HCT116 (cell line): ENCODE measurements at places on chromosomes 13 and 19.

DNA sequence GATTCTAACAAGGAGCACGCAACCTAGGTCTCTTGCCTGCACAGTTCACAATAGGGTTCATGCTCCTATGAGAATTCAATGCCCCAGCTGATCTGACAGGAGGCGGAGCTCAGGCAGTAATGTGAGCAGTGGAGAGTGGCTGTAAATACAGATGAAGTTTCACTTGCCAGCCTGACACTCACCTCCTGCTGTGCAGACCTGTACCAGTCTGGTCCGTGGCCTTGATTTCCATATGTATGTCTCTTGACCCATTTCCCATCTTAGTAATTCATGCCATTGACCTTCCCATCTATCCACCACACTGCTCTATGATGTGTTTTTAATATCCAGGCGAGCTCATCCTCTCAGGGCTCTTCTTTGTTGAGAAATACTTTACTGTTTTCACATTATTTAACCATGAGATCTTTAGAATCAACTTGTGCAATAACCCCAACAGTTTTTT, 95.2 kb downstream of the LRCH1 start:
- DNase-seq = peak; percentile 8

DNA sequence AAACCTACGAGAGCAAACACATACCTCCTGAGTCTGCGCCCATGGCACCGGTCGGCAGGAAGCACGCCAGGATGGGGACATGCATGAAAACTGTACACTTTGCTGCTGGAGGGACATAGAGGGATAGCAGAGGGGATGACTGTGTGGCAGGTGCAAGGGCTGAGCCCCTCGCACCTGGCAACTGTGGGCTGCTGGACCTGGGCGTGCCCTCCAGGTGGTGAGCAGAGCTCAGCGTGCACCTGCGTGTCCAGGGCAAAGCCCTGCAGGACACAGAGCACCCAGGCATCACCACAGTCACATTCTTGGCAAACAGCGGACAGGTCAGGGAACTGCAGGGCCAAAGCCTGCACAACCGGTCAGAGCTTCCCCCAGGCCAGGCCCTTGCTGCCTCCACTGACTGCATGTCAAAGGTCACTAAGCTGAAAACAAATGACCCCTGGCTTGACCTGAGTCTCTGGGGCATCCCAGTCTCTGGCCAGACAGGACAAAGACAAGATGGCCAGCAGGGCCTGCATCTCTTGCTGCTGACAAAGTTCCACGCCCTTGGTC, 9.0 kb upstream of the ISYNA1 start:
- no peak for DNase-seq

DNA sequence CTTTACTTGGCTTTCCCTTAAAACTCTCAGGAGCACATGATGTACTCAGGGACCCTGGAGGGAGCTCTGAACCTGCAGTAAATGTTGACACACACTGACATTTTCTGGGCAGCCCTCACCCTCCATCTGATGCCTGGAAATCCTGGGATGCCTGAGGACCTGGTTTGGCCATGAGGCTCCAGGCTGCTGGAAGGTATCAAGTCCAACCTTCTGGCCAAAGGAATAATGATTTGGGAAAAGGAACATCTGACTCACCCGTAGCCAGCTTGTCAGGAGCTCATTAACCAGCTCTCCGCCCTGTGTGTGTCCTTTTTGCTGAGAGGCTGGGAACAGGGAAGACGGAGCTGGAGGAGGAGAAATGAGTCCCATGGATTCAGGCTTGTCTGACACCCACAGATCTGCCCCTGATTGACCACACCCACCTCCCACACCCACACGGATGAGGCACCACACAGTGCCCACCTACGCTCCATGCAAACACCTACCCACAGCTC, 10.3 kb downstream of the ZNF558 start:
- no peak for DNase-seq

- no peak for DNase-seq
Observed at GRCh38 chr13:34437873-34438272, 504.2 kb upstream of the NBEA start.

- no peak for DNase-seq
Observed at GRCh38 chr13:34358811-34359513, 541.0 kb downstream of the RFC3 start.

- no peak for DNase-seq
Observed at GRCh38 chr13:62280590-62280989, 864.9 kb upstream of the PCDH20 start.

DNA sequence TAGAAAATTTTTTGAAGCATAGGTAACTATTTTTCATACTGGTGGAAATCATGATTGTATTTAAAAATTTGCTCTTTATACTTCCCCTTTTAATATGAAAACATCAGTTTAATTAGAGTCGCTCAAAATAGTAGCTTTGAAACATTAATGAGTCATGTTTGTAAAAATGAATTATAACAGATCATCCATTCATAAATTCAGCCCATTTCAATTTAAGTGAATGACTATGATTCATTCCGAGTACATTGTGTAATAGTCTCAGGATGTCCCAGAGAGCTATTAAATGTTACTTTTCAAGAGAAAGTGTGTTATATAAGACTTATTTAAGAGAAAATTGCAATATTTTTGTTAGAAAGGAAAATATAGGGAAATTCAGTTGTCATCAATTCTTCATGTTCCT, 111.0 kb downstream of the FNDC3A start:
- DNase-seq = peak; percentile 6

DNA sequence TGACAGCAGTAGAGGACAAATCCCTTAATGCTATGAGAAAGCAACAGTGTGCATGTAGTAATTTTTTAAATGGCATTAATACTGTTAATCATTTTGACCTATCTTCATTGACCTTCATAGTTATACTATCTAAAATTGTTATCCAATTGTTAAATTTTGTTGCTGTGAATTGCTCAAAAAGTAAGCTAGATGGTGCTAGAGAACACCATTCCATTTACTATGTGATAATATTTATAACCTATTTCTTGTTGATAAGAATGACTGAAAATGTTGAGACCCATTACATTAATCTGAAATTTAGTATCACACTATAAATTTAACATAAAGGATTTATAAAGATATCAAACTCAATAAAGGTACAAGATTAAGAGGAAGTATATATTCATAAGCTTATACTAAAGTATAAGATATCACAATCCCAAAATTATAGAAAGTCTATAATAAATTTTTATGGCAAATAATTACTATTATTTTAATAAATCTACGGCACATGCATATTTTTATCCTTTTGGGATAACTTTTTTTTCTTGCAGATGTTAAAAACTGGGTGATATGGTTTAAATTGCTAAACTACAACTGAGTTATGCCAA, 1573.3 kb downstream of the PCDH9 start:
- no peak for DNase-seq

- DNase-seq = no peak
Observed at GRCh38 chr19:56966225-56966696, 125.7 kb upstream of the PEG3 start.

- no peak for DNase-seq
Observed at GRCh38 chr19:5339198-5339949, 1.2 kb downstream of the PTPRS start.

DNA sequence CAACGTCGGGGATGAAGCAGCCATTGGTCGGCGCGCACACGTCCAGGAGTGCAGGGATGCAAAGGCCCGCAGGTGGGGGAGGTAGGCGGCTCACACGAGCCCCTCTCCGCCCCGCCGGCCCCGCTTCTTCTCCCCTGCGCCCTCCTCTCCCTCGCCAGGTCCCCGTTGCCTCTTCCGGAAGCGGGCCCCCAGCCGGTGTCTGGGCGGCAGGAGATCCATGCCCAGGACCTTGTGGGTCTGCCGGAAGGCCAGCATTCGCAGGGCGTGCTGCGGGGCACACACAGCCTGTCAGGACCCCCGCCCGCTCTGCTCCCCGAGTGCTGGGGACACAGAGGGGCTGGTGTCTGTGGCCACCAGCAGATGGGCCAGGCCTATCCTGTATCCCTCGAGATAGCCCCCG, 19.7 kb upstream of the MATK start:
- DNase-seq = no peak

DNA sequence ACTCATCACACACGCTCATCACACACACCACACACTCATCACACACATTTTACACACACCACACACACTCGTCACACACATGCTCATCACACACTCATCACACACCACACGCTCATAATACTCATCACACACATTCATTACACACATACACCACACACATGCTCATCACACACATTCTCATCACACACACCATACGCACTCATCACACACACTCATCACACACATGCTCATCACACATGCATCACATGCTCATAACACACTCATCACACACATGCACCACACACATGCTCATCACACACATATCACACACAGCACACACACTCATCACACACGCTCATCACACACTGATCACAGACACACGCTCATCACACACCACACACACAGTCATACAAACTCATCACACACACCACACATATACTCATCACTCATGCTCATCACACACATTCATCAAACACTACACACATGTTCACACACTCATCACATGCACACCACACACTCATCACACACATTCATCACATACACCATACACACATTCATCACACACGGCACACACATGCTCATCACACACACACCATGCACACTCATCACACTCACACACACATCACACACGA, 247.1 kb upstream of the SGCG start:
- no peak for DNase-seq

DNA sequence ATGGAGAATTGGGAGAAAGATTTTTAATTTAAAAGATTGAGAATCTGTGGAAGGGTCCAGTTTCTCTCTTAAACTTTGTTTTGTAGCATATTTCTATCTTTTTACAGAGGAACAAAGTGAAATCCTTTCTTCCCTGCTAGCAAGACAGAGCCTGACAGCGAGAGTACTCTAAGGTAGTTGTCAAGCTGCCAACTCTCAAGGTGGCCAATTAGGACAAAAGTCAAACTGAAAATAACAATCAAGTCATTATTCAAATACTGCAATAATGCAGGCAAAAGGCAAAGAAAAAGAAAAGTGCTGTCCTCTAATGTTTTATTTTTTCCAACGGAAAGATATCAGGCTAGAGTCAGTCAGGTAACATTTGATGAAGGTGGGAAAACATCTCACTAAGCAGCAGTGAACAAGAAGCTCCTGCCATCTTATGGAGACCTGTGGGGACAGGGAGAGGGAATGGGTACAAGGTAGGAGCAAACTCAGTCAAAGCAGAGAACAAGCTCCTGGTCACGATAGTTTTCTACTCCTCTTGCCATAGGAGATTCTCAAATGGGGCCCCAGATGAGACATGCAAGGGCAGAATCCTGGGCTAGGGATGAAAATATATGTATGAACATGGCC, 801.9 kb upstream of the SLITRK1 start:
- DNase-seq = no peak

DNA sequence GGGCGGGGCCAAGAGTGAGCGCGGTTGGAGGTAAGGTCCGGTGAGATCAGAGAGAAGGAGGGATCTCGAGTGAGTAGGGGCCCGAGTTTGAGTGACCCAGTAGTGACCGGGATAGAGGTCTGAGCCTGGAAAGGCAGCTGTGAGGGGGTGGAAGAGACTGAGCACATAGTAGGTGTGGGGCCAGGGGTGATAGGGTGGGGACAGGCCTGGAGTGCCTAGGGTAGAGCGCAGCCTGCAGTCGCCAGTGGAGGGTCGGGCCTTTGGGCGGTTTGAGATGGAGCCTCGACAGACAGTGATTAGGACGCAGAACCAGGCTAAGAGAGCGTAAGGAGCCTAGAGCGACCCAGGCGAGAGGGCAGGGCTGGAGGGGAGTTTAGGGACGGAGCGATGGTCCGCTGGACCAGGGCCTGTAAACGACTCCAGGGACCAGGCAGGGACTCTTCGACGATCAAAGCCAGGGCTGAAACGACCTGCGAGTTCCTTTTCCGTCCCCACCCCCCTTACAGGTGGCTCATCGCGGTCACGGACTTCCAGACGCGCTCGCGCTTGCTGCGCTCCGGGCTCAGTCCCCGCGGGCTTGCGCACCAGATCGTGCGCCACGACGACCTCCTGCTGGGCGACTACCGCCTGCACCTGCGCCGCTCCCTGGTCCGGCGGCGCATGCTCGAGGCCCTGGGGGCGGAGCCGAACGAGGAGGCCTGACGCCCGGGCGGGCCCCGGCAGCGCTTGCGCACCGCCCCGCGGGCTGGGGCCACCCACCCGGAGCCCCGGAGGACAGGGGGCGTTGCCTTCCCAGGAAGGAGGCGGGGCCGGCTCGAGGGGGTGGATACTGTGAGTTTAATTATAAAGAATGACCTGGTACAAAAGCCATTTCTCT, 9.4 kb downstream of the C19orf81 start:
- DNase-seq = peak; percentile 68

- DNase-seq = no peak
Observed at GRCh38 chr19:52665027-52665426, 26.9 kb upstream of the ZNF83 start.
